Endothelial cell (in vitro differentiated cells): ENCODE measurements at places on chromosomes 4 and X.

DNA sequence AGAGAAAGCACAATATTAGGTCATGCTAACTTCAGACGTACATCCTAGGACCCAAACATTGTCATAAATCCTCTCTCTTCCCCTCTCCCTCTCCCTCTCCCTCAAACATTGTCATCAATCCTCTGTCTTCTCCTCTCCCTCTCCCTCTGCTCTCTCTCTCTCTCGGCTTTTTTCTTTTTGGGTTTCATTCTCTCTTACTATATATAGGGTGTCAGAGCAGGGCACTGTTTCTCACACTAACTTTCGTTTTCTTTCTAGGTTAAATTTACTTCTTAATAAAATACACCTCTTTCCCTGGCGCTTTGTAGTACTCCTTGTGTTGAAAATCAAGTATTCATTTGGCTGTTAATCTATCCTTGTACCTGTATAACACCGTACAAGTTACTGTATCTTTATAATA, 37.0 kb upstream of the HERC5 start:
- DNase-seq: no peak

GRCh38 chr4:148292686-148293085, 149.5 kb downstream of the NR3C2 start:
- DNase-seq: no peak

GRCh38 chr4:62256479-62256878, 1056.4 kb downstream of the ADGRL3 start:
- no peak for DNase-seq

- DNase-seq: no peak
Observed at GRCh38 chrX:97200454-97200853, 316.7 kb downstream of the RPA4 start.

DNA sequence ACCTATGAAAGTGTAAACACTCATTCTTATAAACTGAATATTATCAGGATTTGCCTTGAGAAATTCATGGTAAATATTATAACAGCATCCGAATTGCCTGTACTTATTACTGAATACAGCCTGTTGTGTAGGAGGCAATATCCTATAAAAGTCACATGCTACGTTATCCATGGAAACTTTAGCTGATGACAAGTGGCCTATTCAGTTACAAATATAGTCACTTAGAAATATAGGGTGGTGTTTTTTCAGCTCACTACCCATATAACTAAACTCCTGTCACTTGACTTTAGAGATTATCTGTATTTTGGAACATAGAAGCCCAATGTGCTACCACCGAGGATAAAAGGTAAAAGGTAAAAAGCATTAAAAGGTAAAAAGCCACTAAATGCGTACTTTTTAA, 493.4 kb downstream of the INPP4B start:
- DNase-seq: no peak

DNA sequence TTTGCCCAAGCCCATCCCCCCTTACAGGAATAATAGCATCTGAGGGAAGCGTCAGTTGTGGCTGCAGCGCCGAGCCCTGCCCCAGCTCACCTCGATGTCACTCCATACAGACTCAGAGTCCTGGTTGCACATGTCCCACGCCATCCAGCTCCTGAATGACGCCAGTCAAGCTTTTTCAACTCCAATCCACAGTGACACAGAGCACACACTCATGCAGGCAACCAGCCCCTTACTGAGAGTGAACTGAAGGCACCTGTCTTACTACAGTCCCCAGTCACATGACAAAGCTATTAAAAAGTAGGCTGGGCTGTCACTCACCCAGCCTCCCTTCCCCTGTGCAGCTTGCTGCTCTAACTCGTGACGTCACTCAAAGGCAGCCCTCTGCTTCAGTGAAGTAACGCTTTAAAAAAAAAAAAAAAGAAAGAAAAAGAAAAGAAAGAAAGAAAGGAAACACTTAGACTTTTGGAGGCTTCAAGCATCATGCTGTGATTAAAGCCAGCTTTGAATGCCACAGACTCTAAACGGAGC, at the start of gene PPARGC1A:
TSS of gene PPARGC1A (minus strand) at position 234 of the 528 bp plus-strand sequence. CDS start at position 144, 90 bp downstream.
- DNase-seq: no peak

DNA sequence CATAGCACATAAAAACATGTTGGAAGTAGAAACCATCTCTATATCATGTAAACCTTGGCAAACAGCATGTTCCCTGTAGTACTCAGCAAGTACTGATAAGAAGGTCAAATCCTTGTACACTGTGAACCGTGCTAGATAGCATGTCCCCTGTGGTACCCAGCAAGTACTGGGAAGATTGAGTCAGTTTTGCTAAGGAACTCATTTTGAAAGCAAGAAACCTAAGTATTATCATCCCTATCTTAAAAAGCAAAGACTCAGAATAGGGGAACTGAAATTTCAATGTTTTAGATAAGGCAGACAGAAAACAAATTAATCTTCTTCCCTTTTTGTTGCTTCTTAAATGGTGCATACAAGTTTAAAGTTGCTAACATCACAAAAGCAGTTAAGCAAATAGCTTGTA, 180.2 kb downstream of the RBM46 start:
- DNase-seq: no peak
